ENCODE measurements at places on chromosomes 1 and 21.

- DNase-seq: no peak
Observed at GRCh38 chr1:175774921-175775320, 31.5 kb upstream of the TNR start.

DNA sequence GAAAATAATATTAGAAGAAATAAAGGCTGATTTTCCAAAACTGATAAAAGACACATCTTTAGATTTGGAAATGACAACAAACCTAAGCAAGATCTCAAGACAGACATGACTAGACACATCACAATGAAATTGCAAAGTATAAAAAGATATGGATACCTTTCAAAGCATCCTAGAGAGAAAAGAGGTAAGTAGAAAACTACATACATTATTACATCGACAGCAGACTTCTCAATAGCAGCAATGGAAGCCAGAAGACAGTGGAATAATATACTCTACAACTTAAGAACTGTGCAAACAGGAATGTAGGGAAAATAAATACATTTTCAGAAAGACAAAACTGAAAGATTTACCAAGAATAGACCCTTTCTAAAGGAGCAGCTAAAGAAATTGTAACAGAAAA lies 50.2 kb downstream of the DENND1B start:
- DNase-seq: no peak

DNA sequence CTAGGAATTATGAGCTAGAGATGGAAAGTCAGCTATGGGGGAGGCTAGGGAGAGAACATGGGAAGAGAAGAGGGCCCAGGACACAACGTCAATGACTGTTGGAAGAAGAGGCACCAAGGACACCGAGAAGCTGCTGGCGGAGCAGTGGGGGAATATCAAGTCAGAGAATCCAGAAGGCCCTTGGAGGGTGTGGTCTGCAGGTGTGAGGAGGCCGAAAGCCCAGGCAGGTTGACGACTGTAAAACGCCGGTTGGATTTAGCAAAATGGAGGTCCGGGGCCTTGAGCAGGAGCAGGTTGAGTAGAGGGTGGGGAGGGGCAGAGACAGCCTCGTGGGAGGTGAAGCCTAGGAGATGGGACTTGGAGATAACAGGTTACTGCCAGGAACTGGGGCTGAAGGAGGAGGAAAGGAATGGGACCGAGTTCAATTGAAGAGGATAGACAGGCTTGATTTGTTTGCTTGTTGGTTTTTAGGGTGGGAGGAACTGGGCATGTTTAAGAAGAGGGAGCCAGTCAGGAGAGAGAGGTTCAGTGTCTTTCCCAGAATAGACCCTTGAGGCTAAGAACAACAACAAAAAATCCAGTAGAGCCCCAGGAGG lies 35.1 kb downstream of the EDN2 start:
- DNase-seq: no peak

DNA sequence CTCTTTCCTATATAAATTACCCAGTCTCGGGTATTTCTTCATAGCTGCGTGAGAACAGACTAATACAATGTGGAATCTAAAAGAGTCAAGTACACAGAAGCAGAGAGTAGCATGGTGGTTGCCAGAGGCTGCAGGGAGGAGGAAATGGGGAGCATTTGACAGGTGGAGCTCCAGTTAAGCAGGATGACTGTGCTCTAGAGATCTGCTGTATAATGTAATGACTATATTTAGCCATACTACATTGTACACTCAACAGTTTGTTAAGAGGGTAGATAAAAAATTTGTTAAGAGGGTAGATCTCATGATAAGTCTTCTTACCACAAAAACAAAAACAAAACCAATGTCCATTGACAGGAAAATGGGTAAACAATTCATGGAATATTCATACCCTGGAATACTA lies 82.1 kb downstream of the MT1HL1 start:
- no peak for DNase-seq

DNA sequence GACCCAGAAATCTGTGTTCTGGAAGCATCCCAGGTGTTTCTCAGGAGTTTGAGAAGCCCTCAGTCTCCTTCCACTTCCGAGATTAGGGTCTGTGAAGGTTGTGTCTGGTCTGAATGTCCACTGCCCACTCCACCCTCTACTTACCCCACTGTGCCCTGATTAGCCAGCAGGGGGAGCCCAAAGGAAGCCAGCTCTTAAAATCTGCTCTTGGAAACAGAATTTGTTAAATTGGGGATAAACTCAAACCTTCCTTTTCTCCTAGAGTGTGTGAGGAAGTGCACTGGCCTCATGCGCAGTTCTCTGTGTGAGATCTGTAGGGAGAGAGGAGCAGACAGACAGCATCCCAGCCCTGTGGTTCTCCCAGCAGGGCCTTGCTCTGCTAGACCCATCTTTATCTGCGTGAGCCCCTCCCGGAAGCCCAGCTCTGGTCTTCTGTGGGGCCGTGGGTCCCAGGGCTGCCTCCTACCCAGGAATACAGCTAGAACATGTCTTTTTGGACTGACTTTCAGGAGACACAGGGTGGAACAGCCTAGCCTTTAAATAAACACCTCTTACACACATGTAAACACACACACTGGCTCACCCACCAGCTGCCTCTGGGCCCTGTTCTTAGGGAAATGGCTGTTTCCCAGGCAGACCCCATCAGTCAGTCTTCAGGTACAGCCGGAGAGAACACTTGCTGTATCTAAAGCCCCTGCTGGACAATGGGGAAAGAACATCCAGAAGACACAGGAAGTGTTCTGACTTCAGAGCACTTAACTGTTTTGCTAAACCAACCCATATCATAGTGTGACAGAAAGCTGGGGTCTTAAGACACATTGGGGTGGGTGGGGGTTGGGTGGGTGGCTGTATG lies 52.2 kb downstream of the SMYD2 start:
- DNase-seq: no peak

DNA sequence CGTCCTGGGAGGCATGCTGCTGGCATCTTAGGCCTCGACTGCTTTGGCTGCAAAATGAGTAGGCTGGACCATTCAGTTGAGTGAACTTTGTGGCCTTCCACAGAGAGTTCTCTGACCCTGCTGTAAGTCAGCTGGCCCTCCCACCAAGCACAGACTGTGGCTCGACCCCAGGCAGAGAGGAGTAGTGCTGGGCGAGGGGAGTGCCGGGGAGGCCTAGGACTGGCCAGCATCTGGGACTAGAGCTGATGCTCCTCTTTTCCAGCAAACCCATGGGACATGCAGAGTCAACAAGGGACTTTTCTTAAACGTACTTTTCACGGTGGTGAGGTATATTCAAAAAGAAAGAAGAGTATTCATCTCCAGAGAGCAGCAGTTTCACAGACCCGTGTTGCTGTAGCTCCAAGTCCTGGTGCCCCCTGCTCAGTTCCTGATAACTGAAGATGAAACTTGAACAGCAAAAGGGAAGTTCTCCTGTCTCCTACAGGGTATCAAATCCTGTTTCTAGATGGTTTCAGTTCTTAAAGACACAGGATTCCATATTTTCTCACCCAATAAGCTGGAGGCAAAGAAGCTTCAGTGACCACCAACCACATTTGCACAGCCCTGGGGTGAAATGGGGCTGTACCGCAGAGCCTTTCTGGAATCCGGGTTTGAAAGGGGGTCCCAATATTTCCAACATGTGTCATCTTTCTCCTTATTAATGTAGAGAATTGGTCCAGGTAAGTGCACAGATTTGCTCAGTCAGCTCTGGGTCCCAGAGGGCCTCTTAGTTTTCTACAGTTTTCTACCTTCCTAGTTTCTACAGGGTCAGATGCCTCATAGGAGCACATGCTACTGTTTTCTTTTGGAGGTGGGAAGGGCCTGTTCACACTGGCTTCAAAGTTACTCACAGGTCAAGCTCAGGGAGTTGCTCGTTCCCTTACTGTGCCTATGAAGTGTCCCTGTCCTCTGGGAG lies 20.9 kb downstream of the BATF3 start:
- no peak for DNase-seq

GRCh38 chr1:85569737-85570404 lies 10.7 kb upstream of the CCN1 start:
- DNase-seq: no peak

GRCh38 chr1:119987686-119988085 lies 81.8 kb downstream of the NOTCH2 start:
- no peak for DNase-seq

GRCh38 chr1:167541610-167542009 lies 12.0 kb downstream of the CREG1 start:
- DNase-seq: no peak

GRCh38 chr1:198253259-198253658 lies 96.5 kb downstream of the NEK7 start:
- DNase-seq: no peak

- no peak for DNase-seq
Observed at GRCh38 chr1:232593717-232594502, 36.0 kb downstream of the SIPA1L2 start.

- DNase-seq: no peak
Observed at GRCh38 chr1:48810740-48811139, 34.0 kb upstream of the BEND5 start.

GRCh38 chr21:38800924-38801744 lies 4.6 kb upstream of the ETS2 start:
- DNase-seq: no peak

DNA sequence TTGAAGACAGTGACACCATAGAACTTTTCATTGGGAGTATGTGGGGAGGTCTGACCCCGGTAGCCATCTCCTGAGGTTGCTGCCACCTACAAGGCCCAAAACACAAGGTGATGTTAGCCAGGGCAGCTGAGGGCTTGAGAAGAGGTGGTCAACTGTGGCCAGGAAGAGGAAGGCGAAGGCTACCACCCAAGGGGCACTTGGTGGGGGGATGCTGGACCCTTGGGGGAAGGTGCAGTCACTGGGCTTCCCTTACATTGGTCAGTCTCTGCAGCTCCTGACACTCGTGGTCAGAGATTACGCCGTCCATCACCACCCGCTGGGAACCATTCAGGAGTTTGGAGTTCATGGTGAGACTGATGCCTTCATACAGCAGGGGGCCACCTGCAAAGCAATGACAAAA lies 12.2 kb upstream of the CLDN19 start:
- DNase-seq: no peak

- DNase-seq: no peak
Observed at GRCh38 chr1:204257446-204257845, 43.7 kb upstream of the GOLT1A start.

- DNase-seq: no peak
Observed at GRCh38 chr1:244011271-244011670, 39.8 kb upstream of the ZBTB18 start.

- DNase-seq: no peak
Observed at GRCh38 chr1:174800876-174801275, 198.9 kb upstream of the CACYBP start.

DNA sequence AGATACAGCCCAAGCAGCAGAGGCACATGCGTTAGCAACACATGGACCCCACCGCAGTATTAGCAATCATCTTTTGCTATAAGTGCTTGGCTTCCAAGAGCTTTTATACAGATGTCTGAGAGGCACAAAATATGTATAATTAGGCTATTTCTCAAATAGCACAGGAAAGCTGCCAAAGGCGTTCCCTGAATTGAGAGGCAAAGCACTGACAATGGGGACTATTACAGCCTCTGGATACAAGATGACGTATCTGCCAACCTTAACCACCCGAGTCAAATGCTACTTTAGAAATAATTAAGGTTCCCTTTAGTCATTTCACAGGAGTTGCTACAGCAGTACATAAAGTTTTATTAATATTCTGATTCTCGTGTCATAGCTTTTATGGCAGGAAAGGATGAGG lies 6.4 kb downstream of the STMN1 start:
- no peak for DNase-seq

- no peak for DNase-seq
Observed at GRCh38 chr1:11245904-11246719, 16.2 kb downstream of the MTOR start.

DNA sequence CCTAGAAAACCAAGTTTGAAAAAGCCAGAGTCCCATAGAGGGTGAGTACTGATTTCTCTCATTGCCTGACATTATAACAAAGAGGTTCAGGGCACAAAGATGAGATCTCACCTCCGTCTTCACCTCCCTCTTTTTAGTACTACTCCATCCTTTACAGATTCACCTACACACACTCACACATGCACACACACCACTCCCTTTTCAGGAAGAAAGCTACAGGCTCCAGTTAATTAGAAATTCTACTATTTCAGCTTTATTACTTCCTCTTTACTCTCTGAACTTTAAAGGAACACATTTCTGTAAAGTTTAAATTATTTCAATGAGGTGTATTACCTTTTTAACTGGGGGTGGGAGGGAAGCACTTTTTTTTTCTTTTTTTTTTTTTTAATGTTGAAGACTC lies 59.6 kb upstream of the PRDX6 start:
- no peak for DNase-seq

DNA sequence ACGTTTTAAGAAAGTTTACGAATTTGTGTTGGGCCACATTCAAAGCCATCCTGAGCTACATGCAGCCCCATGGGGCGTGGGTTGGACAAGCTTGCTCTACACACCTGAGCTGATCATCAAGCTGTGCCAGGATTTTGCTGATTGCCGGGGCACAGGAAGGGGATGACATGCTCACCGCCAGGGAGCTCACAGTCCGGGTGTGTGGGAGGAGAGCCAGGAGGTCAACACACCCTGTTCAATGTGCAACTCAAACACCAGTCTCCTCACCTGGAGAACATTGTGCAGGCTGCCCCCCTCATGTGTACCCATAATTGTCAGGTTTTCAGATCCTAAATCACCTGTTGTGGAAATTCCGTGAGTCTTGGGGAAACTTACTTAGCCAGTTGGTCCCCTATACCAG lies 969 bp downstream of the CYP4A11 start:
- no peak for DNase-seq

DNA sequence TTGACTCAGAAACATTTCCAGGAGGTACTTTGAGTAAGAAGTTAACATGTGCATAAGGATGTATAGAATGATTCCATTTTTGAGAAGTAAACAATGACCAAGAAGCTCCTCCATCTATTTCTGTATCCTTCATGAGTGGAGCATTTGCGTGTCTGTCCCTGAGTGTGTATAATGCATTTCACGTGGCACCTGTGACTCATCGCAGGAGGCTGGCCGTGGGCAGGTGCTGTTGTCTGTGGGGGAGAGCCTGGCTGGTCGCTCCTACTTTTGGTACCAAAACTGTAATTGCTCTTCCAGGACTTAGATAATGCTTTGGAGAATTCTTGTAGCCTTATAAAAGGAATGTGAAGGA lies 16.5 kb downstream of the SLC37A1 start:
- DNase-seq: no peak

GRCh38 chr1:13681921-13682320 lies 18.1 kb upstream of the PRDM2 start:
- DNase-seq: no peak

DNA sequence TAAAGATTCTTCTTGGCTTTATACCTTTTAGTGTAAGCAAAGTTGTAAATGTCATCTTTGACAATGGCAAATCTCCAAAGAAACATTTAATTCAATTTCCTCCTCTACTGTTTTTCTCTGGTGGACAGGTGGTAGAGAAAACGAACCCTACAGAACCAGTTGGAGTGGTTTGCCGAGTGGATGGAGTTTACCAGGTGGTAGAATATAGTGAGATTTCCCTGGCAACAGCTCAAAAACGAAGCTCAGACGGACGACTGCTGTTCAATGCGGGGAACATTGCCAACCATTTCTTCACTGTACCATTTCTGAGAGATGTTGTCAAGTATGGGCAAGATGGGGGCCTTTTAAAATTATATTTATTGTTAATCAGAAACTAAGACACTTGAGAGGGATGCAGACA lies 25.8 kb downstream of the UAP1 start:
- DNase-seq: no peak
